ENCODE measurements at places on chromosomes 5 and 9.

DNA sequence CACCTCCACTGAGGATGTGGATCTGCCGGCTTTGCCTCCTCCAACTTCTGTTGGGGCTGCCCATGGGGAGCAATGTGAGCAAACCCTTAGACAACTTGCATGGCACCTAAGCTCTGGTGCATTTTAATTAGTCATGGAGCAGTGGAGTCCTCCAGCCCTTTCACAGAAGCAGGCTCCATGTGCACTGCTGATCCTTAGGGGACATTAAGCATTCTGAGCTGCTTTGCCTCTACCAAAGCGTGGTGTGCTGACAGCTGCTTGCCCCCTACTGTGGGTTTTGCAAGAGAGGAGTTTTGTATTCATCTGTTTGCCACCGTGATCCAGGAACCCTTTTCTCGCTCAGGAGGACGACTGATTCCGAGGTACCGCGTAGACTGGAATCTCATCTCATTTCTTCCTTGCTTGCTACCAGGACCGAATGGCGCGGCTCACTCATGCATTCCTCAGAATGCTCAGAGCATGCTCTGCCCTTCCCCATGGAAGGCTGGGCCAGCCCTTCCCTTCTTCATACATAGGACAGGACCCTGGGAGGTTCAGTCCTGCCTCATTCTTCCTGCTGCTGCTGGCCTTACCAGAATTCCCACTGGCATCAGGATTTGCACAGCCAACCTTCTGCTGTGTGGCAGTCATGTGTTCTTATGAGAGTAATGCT is 432.5 kb downstream of the GADD45G start:
- DNase-seq, result no peak

GRCh38 chr9:27572566-27572917 is 739 bp downstream of the C9orf72 start:
- DNase-seq, result peak; percentile 50

DNA sequence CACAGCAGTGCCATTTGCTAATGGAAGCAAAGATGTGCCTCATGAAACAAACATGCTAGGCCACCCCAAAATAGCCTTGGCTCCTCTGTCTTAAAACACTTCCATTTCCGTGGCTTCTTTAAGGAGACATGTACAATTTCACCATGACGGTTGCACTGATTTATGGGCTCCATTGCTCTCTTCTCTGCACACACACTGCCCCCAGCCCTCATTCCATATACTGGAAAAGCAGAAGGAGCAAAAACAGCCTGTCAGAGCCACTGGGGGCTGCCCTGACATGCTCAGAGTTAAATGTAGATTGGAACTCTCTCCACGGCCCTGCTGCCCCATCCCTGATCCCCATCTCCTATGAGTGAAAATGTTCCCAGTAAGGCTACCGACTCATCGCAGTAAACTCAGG is 114.8 kb downstream of the ROR2 start:
- DNase-seq, result no peak

DNA sequence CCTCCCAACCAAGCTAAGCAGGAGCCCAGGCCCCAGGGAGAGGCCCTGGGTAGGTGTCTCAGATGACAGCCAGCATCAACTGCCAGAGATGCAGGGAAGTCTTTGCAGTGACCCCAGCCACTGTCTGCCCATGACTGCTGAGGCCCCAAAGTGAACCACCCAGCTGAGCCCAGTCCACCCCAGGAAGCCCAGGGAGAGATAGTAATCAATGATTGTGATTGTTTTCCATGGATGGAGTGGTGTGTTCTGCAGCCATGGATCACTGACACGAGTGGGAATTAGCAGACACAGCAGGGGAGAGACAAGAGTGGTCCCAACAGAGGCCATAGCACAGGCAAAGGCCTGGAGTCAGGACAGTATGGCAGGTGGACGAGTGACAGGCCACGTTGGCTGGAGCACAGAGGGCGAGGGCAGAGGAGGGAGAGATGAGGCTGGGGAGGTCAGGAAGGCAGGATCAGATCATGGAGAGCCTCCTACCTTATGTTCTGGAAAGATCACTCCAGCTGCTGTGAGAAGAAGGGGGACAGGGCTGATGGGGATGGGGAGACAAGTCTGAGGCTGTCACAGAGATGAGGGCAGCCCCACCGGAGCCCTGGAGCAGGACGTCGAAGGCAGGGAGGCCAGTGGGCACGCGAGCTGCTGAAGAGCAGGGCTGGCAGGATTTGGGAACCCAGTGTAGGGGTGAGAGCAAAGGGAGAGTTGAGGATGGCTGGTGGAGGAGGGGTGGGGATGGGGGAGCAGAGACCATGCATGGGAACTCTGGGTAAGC is 14.5 kb downstream of the ABO start:
- no peak for DNase-seq

GRCh38 chr9:18492612-18493011 is 18.7 kb downstream of the ADAMTSL1 start:
- DNase-seq, result no peak

DNA sequence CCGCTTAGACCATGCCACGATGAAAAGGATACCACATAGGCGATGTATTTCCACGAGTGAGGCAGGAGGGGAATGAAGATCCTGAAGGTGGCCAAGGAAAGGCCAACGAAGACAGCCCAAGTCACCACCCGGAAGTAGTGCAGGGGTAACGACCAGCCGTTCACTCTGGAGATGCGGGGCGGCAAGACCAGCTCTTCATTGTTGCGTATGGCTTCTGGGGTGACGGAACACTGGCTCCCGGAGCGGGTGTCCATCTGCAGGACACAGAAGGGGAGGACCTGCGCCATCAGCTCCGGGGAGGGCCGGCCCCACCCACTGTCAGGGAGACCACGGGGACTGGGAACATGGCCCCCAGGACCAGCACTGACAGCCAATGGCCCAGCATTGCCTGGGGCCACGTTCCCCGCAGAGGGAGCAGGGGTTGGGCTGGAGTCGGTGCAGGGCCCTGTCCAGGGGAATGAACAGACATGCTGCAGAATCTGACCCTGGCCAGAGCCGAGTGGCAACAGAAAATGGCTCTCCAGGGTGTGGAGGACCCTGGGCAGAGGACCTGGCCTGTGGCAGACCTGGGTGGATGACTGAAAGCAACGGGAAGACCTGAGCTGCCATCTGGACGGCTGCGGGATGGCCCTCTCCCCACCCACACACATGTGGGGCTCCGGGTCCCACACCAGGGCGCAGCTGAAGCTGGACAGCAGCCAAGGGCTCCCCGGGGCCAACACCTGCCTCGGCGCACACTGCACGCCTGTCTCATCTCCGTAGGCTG is 17.7 kb downstream of the ZDHHC11B start:
- peak; percentile 36 for DNase-seq

DNA sequence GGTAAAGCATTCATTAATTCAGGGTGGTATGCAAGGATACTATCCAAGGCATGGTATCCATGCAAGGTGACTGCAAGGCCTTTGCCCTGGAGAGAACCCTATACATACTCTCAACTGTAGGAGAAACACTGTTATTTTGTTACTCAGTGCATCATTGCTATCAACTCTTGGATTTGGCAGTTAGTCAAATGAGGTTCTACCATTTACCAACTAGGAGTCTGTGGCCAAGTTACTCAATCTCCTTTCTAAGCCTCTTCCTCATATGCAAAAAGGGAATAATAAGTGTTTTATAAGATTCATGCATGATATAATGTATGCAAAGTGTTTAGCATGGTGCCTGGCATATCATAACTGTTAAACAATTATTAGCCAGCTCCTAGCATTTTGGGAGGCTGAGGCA is 4.0 kb downstream of the PCDHGC3 start:
- DNase-seq, result no peak

DNA sequence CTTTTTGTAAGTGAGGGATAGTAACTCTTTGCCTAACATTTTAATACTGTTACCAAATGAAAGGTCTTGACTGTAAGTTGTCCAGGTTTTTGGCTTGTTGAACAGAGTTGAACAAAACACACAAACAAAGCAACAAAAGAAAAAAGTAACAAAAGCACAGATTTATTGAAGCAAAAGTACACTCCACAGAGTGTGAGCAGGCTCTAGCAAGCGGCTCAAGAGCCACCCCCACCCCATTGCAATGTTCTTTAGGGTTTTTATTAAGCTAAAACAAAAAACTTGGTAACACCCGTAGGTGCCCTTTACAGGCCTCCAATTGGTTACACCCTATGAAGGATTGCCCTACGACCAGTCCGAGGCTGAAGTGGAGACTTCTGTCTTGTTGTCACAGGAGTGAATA is 197.4 kb upstream of the MAP3K1 start:
- DNase-seq, result no peak

- peak; percentile 88 for DNase-seq
Observed at GRCh38 chr9:96875461-96876142, 21.3 kb upstream of the ZNF782 start.

GRCh38 chr9:87596862-87597261 is 99.2 kb downstream of the DAPK1 start:
- no peak for DNase-seq

DNA sequence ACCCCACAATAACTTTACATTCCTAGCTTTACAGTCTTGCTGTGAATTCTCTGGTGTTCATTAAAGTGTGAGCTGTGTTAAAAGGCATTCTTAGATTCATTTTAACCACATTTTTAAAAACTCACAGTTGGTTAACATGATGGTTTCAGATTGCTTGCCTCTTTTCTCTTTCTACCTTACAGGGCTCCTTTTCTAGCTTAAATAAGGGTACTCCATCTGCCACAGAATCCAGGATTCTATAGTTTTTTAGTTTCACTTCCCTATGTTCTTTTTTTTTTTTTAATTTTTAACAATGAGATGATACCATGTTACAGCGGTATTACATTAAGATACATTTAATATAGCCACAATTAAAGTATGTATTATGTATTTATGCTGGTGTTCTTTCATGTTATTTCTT is 3.9 kb upstream of the FBXO4 start:
- no peak for DNase-seq

DNA sequence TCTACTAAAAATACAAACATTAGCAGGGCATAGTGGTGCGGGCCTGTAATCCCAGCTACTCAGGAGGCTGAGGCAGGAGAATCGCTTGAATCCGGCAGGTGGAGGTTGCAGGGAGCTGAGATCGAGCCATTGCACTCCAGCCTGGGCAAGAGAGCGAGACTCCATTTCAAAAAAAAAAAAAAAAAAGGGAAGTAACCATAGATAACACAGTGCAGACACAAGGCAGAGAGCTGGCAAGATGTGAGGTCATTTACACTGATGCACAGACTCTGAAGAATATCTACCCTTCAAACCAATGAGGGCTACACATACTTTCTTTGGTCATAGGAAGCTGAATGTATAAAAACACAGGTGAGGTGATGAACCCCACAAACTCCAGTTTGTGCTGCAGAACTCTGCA is 131.9 kb downstream of the DCP2 start:
- no peak for DNase-seq

DNA sequence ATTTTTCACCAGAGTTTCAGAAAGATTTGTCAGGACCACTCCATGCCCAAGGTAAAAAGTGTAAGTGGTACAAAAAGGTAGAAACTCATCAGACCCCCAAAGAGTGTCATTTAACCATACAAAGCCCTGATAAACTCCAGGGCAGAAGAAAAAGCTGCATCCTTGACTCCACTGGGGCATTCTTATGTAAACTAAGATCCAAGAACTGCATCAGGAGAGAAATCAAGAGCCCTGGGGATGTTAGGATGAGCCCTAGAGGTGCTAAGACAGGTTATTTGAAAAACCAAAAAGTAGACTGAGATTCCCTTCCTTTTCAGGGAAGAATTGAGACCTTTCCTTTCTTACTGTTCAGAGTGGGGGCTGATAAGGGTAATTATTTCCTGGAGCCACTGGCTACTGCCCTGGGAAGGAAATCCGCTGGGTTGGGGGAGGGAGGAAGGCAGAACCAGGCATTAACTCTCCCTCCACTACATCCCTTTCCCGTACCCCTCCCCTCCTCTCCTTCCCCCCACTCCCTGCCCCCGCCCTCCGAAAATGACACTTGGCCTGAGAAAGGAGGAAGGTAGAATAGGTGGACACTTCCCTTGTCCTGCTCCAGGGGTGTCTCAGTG is 54.7 kb downstream of the FXN start:
- no peak for DNase-seq

DNA sequence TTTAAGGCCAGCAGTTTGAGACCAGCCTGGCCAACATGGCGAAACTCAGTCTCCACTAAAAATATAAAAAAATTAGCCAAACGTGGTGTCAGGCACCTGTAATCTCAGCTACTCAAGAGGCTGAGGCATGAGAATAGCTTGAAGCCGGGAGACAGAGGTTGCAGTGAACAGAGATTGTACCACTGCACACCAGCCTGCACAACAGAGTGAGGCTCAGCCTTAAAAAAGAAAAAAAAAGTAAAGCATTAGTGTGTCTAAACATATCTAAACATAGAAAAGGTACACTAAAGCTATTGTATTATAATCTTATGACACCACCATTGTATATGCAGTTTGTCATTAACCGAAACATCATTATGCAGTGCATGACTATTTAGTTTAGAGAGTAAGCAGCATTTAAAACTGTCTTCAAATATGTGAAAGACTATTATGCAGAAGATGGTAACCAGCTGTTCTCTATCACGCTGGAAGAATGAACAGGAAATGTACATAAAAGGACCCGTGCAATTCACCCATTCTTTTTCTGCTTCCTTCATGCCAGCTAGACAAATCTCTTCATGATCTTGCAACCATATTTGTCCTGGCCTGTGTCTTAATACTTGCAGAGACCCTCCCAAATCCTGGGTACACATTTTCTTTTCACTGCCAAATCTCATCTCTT is 58.6 kb downstream of the ITGA1 start:
- no peak for DNase-seq

DNA sequence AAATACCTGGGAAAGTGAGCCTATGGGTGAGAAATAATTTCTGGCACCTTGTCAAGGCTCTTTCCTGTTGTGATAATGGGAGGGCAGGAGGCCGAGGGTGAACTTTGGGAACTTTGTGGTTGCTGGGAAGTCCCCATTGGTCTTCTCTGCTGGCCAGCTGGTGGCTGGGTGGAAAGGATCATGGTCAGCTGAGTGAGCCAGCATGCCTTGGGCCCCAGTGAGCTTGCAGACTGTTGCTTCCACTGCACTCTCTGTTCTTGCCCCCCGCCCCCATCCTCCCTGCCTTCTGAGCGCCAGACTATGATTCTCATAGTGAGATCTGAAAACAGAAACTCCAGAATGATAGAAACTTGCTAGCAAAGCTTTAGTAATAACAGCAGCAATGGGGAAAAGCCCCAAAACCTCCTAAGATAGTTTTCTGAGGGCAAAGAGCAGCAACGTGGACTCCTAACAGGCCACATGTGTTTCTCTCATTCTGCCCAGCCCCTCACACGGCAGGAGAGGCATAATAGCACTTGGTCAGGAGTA is 139.2 kb upstream of the SMARCA2 start:
- DNase-seq, result no peak

DNA sequence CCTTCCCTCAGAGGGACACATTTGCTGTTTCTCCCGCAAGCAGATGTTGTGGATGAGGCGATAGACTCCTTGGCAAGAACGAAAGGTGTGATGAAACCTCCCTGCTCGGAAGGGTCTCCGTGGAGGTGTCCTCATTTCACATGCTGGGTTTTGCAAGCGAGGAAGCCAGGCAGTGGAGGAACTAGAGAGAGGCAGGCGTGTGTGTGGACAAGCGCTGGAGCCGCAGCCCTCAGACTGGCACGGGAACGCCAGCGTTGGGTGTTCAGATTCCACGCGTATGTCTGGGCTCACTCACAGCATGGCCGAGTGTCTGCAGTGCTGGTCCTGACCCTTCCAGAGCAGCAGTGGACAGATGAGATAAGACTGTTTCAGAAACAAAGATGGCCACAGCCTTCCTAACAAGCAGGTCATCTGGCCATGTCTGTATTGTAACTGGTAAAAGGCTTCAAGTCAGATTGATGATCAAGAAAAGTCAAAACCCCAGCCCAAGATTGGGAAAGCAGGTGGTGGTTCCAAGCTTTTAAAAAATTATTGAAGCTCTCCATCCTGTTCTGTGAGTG is 35.0 kb upstream of the NCS1 start:
- DNase-seq, result no peak
